ENCODE measurements at places on chromosomes 11 and 22.

DNA sequence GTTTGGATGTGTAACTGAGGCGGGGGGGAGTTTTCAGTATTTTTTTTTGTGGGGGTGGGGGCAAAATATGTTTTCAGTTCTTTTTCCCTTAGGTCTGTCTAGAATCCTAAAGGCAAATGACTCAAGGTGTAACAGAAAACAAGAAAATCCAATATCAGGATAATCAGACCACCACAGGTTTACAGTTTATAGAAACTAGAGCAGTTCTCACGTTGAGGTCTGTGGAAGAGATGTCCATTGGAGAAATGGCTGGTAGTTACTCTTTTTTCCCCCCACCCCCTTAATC is 2.3 kb downstream of the MALAT1 start:
- DNase-seq = no peak

GRCh38 chr11:555780-556661 is 4.5 kb downstream of the LMNTD2 start:
- DNase-seq = no peak

DNA sequence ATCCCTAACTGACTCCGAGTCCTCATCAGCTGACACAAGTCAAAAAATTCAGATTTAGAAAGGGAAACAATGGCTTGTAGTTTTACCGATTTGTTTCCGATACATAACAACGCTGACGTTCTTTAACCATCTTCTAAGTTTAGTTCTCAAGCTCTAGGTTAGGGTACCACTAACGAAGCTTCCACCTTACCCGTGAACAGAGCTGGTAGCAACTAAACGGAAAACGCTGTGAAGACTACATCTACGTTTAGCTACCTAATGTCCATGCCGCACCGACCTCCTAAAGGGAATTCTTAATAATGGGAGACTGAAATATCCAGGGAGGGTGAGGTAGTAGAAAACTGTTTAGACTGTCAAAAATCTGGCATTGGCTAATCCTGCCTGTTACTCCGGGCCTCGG is 1.0 kb downstream of the NUP98 start:
- DNase-seq = no peak

DNA sequence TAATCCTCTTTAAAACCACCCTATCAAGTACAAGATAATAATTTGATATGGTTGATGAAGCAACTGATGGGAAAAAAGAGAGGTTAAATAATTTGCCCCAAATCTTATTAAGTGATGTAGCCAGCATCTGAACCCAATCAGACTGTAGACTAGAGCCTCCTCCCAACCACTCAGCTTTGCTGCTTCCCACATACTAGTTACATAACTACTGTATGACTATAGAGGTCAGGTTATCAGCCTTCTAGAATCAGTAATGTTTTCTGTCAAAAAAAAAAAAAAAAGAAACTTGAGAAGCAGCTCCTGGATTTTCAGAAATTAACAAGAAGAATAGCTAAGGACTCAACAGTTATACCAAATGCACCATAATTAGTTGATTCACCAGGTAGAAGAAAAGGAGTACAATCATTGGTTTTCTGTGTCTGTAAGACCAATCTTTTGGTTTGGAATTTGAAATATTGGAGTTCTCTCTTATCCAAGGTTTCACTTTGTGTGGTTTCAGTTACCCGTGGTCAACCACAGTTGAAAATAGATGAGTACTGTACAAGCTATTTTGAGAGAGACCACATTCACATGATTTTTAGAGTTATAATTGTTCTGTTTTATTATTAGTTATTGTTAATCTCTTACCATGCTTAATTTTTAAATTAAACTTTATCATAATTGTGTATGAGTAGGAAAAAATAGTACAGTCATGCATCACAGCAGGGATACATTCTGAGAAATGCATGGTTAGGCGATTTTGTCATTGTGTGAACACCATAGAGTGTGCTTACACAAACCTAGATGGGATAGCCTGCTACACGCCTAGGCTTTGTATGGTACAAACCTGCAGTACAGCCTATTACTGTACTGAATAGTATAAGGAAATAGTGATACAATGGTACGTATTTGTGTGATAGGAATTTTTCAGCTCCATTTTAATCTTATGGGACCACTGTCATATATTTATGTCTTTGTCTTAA is 72.2 kb downstream of the PDHX start:
- DNase-seq = peak; percentile 71

GRCh38 chr22:26170795-26171580 is 1.7 kb downstream of the SEZ6L start:
- peak; percentile 6 for DNase-seq

GRCh38 chr11:40647295-40647694 is 812.2 kb downstream of the LRRC4C start:
- no peak for DNase-seq

DNA sequence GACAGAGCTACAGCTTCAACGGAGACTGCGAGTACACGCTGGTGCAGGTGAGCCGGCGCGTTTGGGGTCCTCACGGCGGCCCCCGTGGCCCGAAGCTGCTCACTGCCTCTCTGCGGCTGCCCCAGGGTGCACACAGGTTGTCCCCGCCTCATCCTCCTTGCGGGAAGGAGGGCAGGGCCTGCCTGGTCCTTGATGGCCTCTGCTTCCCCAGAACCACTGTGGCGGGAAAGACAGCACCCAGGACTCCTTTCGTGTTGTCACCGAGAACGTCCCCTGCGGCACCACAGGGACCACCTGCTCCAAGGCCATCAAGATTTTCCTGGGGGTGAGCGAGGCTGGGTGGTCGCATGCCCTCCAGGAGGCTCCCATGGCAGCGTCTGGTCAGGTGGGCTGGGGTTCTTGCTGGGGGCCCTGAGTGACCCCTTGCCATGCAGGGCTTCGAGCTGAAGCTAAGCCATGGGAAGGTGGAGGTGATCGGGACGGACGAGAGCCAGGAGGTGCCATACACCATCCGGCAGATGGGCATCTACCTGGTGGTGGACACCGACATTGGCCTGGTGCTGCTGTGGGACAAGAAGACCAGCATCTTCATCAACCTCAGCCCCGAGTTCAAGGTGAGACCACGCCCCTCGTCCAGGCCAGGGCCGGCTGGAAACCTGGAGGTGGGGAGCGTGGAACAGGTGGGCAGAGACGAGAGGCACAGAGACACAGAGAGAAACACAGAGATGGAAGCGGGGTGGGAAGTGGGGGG is 19.4 kb downstream of the MUC5AC start:
- DNase-seq = no peak

DNA sequence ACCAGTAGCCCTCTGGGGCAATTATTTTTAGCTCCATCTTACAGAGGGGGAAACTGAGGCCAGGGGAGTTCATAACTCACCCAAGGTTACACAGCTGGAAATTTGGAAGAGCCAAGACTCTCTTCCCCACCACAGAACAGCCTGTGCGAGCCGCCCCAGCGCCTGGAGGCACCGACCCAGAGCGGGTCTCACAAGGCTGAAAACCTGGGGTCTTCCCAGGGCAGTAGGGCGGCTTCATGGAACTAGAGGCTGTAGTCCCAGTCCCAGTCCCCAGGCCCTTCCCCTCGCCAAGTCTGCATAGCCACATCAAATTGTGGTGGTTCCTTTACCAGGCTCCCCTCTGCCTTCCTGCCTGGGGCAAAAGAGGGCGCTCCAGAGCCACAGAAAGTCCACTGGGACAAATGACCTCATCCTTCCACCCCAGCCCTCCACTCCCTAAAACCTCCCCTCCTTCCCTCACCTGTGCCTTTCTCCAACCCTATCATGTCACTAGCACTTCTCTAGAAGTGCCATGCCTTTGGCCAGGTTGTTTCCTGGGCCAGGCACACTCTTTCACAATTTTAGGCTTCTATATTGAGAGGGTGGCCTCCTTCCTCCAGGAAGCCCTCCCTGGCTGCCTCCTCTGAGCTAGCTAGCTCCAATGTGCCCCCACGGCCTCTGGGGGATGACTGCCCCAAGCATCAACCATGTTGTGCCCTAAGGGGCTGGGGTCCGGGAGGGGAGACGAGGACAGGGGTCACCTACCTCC is 15.2 kb upstream of the CDC42EP1 start:
- DNase-seq = peak; percentile 74

DNA sequence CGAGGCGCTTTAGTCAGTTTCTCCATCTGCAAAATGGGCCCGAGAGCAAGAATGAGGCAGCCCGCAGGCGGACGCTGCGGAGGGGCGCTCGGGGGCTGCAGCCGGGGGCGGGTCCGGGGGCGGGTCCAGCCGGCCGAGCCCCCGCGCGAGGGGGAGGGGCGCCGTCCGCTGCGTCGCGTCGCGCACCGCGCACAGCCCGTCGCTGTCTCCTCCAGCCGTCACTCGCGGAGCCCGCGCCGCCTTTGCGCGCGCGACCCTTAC is 282 bp downstream of the PC start:
- no peak for DNase-seq

GRCh38 chr11:112235750-112236390 is 9.6 kb downstream of the PTS start:
- DNase-seq = no peak

GRCh38 chr22:35037089-35037488 is 28.9 kb upstream of the ISX start:
- no peak for DNase-seq

DNA sequence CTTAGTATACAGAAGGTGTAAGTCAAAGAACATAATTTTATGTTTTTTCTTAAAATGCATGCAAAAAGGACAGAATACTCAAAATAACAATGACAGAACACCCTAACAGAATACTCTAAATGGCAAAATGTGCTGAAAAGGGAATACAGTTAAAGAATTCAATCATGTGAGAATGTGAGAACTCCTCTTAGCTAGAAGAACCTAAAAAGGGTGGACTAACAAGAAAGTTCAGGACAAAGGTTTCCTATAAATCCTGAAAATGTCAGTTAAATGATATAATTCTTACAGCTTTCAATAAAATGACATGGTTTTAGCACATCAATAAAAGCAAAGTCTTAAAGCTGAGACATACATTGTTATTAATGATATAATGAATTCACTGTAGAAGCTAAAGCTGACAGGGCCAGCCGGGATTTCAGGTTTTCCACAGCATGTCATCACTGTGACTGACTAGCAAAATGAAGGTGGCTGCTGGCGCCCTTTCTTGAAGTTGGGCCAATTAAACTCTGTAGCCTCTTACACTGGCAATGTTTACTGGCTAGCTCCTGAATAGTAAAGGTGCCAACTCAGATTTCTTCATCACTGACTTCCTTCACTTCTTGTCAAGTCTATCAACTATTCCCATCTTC is 244.4 kb downstream of the TTC28 start:
- no peak for DNase-seq

DNA sequence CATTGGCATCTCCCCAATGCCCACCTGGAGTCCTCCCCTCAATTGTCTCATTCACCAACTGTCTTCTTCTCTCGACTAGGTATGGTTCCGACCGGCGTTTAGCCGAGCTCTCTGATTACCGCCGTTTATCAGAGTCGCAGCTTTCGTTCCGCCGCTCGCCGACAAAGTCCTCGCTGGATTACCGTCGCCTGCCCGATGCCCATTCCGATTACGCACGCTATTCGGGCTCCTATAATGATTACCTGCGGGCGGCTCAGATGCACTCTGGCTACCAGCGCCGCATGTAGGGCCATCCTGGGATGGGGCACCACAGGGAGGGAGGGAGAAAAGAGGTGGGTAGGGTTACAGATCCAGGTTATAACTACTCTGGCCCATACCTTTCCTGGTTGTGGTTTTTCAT is 10.0 kb downstream of the RBM14 start:
- no peak for DNase-seq

DNA sequence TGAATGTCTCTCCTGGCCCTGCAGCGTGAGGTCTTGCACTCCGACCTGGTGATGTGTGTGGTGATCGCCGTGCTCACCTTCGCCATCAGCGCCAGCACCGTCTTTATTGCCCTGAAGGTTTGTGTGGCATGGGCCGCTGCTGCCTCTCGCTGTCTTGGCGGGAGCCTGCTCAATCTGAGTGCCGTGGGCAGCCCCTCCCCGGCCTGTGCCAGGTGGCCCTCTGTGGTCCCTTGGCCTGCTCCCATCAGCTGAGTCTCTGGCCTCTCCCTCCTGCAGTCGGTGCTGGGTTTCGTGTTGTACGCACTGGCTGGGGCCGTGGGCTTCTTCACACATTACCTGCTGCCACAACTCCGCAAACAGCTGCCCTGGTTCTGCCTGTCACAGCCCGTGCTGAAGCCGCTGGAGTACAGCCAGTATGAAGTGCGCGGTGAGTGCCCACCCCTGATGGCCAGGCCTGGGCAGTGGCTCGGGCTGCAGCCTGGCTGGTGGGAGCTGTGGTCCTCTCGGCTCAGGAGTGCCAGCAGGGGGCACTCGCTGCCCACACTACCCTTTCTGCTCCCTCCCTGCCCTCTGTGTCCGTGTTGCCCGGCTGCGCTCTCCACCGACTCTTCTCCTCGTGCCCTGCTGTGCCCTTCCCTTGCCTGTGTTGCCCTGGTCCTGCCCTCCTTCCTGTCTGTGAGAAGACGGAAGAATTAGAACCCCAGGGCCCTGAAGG is 10.2 kb downstream of the PCNX3 start:
- DNase-seq = peak; percentile 34

DNA sequence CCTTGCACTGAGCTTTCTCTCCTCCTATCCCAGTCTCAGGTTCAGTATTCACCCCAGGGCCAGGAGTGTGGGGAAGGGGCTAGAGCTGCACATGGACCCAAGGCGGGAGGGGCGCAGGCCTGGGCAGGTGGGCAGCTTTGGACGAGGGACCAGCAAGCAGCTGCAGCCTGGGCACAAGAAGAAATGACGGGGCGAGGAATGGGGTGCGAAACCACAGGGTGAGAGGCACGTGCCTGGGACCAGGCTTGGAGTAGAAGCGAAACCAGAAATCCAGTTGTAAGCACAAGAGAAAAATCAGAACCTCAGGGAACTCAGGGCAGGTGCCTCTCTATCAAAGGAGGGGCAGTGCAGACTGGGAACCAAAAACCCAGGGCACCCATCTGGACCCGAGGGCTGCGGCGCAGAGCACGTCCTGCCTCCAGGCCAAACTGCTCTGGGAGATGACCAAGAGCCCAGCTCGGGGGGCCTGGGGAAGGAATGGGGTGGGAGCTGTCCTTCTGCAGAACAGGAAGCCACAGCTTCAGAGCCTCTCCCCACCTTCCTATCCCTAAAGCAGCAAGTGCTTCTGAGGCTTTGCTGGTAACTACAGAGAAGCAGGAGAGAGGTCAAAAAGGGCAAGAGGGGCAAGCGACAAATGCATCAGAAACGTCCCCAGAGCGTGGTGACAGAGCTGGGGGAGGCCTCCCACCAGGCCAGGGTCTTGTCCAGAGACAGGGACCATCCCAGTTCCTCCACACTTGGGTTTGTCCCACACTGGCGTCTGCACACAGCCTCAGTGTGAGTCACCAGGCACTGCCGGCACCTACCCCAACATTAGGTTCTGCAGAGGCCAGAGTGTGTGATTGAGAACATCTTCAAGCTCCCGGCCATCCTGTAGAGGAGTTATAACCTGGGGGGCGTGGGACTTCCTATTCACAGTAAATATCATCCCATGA is 18.3 kb upstream of the TMPRSS4 start:
- no peak for DNase-seq

DNA sequence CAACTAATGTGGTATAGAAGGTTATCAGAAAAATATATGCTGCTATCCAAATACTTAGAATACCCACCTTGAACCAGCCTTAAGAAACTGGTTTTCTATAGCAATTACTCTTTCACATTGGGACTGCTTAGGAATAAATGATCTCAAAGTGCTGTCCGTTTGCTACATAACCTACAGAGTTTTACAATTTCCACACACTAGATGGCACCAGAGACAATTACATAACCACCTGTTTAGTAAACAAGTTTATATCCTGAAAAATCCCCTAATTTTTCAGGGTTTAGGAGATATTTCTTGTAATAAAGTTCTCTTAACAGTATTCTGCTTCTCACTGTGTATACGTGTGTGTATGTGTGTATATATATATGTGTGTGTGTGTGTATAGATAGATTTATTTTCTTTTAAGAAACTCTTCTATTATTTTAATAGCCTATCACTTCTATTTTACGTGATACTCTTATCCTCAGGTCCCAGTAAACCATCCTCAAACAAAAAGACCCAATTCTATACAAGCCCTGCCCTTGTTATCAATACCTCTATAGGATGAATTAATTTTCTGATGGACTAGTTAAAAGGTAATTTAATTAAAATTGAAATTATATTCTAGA is 6.7 kb upstream of the OR5I1 start:
- DNase-seq = no peak

Data from fibroblast of skin of scalp (primary cell).